Type B pancreatic cell (in vitro differentiated cells): ENCODE measurements at places on chromosomes 16 and 17. TPM values are rescaled to one million over a fixed set of nuclear protein-coding genes. Genes with fewer than 3 reads are reported as not detected.

The PRAC2 gene
- not detected in 2 replicates for total RNA-seq

The ASIC2 gene
- 2.2 and 3.4 TPM in 2 replicates for total RNA-seq

The ITGB3 gene
- 0.36 and 1.6 TPM in 2 replicates for total RNA-seq

The ALDOA gene
- 620 and 1,017 TPM in 2 replicates for total RNA-seq

The CBX4 gene
- total RNA-seq, result 39.6 and 76.2 TPM in 2 replicates

GRCh38 chr17:55661256-55661758 is 61.4 kb downstream of the TMEM100 start:
- no peak overlapping the region for H3K27ac ChIP-seq
- H3K27me3 ChIP-seq, result peaks cover 3% of the 10 kb centered on the region
- DNase-seq, result no peak
- H3K4me3 ChIP-seq, result no peak overlapping the region
- H3K36me3 ChIP-seq, result no peaks in the 10 kb centered on the region

DNA sequence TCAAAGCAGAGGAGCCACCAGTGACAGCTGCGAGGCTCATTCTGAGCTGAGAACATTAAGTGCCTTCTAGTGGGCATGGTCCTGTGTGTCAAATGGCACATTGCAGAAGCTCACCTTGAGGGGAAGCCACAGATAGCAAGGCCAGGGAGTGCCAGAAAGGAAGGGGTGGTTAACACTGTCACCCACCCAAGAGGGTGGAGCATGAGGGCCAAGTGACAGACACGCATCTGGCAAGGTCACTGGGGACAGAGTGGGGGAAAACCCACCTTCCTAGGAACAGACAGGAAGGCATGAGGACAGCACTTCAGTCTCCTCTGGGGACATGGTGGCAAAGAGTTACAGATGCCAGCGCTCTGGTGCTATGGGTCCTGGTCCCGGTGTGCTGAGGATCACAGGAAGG is 22.1 kb downstream of the NUBP1 start:
- peak overlapping the region; percentile 6 for H3K27ac ChIP-seq
- no peak overlapping the region for H3K4me3 ChIP-seq
- no peak for DNase-seq
- H3K27me3 ChIP-seq, result no peaks in the 10 kb centered on the region
- H3K36me3 ChIP-seq, result peaks cover 22% of the 10 kb centered on the region

DNA sequence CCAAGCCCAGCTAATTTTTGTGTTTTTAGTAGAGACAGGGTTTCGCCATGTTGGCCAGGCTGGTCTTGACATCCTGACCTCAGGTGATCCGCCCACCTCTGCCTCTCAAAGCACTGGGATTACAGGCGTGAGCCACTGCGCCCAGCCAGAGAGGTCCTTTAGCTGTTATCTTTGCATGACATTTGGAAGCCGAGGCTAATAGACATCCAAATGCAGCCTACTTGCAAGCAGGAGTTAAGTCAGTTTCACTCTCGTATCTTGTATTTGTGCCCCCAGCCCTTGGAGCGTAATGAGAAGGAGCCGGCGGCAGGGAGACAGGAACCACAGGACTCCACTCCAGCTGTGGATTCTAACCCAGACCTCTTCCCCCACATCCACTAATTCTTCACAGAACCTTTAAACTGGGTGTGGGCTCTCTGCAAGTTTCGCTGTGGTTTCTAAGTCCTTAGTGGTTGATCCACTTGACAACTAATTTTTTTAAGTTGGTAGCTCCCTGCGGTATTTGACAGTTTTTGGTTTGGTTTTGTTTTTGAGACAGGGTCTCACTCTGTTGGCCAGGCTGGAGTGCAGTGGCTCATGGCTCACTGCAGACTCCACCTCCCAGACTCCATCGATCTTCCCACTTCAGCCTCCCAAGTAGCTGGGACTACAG is 3.1 kb upstream of the CYTH1 start:
- no peaks in the 10 kb centered on the region for H3K27me3 ChIP-seq
- no peak overlapping the region for H3K4me3 ChIP-seq
- H3K4me1 ChIP-seq, result peaks cover 16% of the 10 kb centered on the region
- DNase-seq, result no peak

DNA sequence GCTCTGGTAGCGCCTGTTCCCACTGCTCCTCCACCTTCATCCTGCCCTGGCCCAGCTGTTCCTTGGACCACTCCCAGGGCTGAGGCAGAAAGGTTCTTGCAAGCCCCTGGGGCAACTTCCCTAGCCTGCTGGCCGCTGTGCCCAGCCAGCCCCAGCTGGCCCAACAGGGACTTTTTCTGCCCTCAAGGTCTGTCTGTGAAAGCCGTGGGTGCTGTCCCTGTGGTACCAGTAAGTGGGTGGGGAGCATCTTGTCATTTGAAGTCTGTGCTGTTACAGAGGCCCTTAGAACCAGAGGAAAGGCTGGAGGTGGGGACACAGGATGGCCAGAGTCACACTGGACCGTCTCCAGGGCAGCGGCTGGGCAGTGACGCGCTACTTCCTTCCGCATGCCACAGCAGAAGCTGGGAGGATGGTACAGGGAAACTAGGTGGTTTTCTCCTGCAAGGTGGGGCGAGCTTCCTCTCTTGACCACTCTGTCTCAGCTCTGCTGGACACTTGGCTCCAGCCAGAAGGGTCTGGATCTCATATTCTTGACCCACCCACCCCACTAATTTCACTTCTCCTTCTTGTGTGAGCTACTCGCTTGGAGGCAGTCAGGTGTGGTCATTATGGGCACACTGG is 87.8 kb downstream of the PLCG2 start:
- H3K27me3 ChIP-seq, result peaks cover 3% of the 10 kb centered on the region
- no peaks in the 10 kb centered on the region for H3K36me3 ChIP-seq
- H3K27ac ChIP-seq, result no peak overlapping the region
- H3K4me3 ChIP-seq, result no peak overlapping the region
- no peak for DNase-seq

DNA sequence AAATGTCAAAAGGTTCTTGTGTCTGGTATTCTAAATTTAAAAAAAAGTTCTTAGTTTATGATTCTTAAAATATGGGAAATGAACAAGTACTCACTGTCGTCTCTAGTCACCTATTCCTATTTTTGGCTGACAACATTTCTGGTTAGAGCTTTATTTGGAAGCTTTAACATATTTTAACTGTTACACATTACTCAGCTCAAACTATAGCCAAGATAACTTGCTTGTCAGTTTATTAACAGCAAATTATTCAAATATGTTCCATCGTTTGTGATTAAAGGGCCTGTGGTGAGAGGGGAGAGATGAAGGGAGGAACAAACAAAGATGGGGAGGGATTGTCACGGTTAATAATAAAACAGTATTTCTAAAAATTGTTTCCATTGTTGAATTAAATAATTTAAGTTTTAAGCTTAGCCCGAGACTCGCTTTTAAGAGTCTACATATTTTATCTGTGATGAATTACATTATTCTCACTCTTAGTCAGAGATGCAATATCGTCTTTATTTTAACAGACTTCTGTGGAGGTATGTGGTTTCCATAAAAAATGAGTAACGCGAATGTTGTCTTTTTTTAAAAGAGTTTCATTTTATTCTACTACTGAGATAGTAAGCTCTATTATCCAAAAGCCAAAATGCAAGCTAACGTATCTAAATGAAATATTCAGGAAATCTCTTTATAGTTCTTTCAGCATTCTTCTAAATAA is 321.9 kb upstream of the PMFBP1 start:
- H3K36me3 ChIP-seq, result peaks cover 4% of the 10 kb centered on the region
- no peak for DNase-seq
- no peak overlapping the region for H3K27ac ChIP-seq
- H3K4me1 ChIP-seq, result no peaks in the 10 kb centered on the region

DNA sequence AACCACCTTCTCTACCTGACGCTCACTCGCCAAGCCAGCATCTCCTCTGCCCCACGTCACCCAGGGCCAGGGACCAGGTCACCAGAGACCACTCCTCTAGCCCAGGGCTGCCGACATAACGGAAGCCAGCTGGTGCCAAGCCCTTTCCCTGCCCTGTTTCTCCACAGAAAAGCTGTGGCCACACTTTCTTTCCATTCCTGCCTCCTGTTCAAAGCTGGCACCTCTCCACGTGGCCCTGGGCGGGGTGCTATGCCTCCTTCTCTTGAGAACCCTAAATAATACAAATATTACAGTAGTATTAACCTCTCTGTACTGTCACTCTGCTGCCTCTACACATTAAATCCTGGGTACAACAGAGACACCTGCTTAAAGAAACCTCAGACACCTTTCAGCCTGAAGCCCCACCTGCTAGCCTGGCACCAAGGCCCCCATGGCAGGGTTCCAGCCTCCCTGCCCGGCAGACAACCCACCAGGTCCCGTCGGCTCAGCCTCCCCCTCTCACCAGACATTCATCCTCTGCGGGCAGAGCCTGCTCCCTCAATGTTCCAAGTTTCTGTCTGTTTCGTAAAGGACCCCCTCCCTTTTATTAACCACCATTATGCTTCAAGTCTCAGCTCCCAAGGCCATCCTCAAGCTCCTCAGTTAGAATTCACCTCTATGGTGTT is 62.3 kb downstream of the TIMM22 start:
- H3K27me3 ChIP-seq, result no peaks in the 10 kb centered on the region
- H3K27ac ChIP-seq, result no peak overlapping the region
- H3K4me1 ChIP-seq, result peaks cover 9% of the 10 kb centered on the region
- peaks cover 24% of the 10 kb centered on the region for H3K36me3 ChIP-seq
